Activated naive CD8-positive, alpha-beta T cell treated with anti-CD3 and anti-CD28 coated beads for 36 hours (primary cell): ENCODE measurements at places on chromosomes 6 and 20. TPM values are rescaled to one million over a fixed set of nuclear protein-coding genes. Genes with fewer than 3 reads are reported as not detected.

- H3K4me3 ChIP-seq, result no peak overlapping the region
- DNase-seq, result no peak
- H3K4me1 ChIP-seq, result no peaks in the 10 kb centered on the region
- H3K27ac ChIP-seq, result no peak overlapping the region
- peaks cover 5% of the 10 kb centered on the region for H3K27me3 ChIP-seq
- H3K36me3 ChIP-seq, result no peaks in the 10 kb centered on the region
Measured at GRCh38 chr6:47146431-47147174, 104.5 kb upstream of the ADGRF1 start.

DNA sequence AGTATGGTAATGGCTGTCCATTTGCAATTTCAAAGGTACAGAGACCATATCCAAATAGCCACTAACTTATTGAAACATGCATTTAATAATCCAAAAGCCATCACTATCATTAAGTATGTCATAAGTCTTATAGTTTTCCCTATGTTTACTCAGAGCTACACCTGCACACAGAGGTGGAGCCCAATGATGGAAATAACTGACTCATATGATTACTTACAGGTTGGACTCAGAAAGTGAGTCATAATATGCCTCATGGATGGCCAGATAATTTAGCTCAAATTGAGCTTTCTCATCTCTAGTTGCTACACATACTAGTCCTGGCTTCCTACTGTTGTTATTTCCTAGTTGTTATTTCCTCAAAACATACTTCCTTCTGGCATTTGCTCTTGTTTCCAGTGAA, 104.4 kb upstream of the KHDRBS2 start:
- no peak overlapping the region for H3K27ac ChIP-seq
- no peaks in the 10 kb centered on the region for H3K4me1 ChIP-seq
- no peaks in the 10 kb centered on the region for H3K27me3 ChIP-seq
- H3K4me3 ChIP-seq, result no peak overlapping the region

DNA sequence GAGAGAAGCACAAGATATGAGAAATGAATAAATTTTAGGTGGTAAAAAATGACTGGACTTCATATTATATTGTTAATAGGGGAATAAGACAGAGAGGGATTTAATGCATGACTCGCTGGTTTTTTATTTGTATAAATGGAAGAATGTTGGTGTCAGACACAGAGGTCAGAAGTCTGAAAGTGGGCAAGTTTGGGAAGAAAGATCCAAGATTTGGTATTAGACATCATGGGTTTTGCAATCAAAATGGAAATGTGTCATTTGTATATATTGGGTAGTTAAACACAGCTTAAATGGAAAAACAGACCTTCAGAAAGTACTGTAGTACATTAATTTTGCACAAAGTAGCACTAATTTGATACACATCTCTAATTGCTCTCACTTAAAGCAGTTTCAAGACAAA, 96.2 kb downstream of the EYA4 start:
- no peak overlapping the region for H3K4me3 ChIP-seq
- no peak overlapping the region for H3K27ac ChIP-seq
- H3K4me1 ChIP-seq, result no peaks in the 10 kb centered on the region
- no peak for DNase-seq
- H3K36me3 ChIP-seq, result no peaks in the 10 kb centered on the region

- no peaks in the 10 kb centered on the region for H3K4me1 ChIP-seq
- no peak overlapping the region for H3K4me3 ChIP-seq
- no peaks in the 10 kb centered on the region for H3K36me3 ChIP-seq
- no peak for DNase-seq
Measured at GRCh38 chr6:164377348-164377918, 932.0 kb downstream of the C6orf118 start.

DNA sequence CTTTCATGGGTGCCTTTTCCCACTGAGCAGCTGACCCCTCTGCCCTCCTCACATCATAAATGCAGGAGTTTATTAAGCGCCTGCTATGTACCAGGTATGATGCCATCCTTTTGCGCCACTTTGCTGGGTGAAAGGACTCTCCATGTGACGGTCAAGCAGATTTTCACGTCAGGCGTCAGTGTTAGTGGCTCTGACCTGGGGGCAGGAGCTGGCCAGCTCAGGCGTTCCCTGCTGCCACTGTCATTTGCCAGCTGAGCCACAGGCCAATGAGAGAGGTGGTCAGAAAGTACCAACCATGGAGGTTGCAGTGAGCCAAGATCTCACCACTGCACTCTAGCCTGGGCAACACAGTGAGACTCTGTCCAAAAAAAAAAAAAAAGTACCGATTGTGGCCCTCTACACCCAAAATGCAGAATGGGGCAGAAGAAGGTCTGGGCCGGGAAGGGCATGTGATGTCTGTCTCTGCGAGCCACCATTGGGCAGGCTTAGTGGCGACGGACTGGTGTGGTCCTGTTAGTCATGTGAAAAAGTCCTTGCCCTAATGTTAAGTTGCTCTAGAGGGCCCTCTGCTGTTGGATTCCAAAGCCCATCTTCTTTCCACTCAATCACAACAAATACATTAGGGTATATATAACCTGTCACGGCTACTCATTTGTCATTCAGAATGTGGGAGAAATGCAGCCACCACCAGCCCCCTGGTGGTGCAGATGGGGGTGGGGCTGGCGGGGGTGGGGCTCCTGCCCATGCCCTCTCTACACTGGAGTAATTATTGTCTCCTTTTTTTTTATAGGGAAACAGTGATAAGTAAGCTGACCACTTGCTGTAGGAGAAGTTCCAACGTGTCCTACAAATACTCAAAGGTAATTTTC, 18.4 kb upstream of the SLC22A1 start:
- no peak for DNase-seq
- no peak overlapping the region for H3K4me3 ChIP-seq
- H3K4me1 ChIP-seq, result no peaks in the 10 kb centered on the region
- H3K27ac ChIP-seq, result no peak overlapping the region

- H3K4me3 ChIP-seq, result no peak overlapping the region
- H3K36me3 ChIP-seq, result no peaks in the 10 kb centered on the region
- no peaks in the 10 kb centered on the region for H3K27me3 ChIP-seq
- peaks cover 2% of the 10 kb centered on the region for H3K4me1 ChIP-seq
Measured at GRCh38 chr6:147087641-147088040, 116.6 kb upstream of the STXBP5 start.

DNA sequence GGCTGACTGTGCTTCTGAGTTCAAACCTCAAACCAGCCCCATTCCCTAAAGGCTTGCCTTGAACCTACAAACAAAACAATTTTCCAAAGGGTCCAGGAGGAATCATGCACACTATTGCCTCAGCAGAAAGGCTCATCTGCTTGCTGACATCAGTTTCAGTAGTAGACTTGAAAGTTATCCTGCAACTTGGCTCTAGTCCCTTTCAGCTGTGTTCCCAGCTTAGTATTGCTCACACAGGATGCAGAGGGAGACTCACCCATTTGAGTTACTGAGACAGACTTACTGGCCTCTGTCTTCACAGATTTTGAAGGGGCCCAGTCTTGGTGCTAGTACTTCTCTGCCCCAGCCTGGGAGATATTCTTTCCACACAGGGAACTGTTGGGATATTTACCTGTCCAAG, 38.5 kb upstream of the TFB1M start:
- H3K27ac ChIP-seq, result no peak overlapping the region
- no peak for DNase-seq
- H3K27me3 ChIP-seq, result peaks cover 4% of the 10 kb centered on the region
- no peaks in the 10 kb centered on the region for H3K4me1 ChIP-seq
- no peak overlapping the region for H3K4me3 ChIP-seq

- peaks cover 2% of the 10 kb centered on the region for H3K4me1 ChIP-seq
- no peak overlapping the region for H3K4me3 ChIP-seq
- no peak overlapping the region for H3K27ac ChIP-seq
- peaks cover 18% of the 10 kb centered on the region for H3K36me3 ChIP-seq
- DNase-seq, result no peak
- H3K27me3 ChIP-seq, result no peaks in the 10 kb centered on the region
Measured at GRCh38 chr6:135283926-135284325, 102.8 kb downstream of the MYB start.

VSX1 gene
- total RNA-seq, result not detected

CDKAL1 gene
- total RNA-seq, result 22.6 TPM

CFAP206 gene
- total RNA-seq, result not detected

KHDC1L gene
- total RNA-seq, result not detected

TXLNB gene
- total RNA-seq, result 0.18 TPM
